Right forelimb (tissue), 1 donor: ENCODE measurements at places on chromosomes 5 and 9.

GRCh38 chr5:54296386-54296785 lies 14.0 kb downstream of the ARL15 start:
- no peak for DNase-seq

DNA sequence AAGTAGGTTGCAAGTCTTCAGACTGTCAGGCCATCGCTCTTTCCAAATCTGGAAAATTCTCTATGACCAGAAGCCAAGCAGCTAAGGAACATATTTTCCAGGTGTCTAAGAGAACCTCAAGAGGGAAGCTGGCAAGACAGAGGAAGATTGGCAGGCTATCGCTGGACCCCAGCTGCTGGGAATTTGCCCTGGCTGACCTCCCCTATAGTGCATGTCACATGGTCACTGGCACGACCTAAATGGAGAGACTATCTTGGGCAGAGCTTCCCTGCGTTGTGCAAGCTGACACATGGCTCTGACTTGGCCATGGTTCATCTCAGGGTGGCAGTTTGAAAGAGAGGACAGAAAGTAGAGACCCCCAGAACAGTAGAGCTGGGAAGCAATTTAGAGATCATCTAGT lies 104.9 kb upstream of the ZNF618 start:
- no peak for DNase-seq

DNA sequence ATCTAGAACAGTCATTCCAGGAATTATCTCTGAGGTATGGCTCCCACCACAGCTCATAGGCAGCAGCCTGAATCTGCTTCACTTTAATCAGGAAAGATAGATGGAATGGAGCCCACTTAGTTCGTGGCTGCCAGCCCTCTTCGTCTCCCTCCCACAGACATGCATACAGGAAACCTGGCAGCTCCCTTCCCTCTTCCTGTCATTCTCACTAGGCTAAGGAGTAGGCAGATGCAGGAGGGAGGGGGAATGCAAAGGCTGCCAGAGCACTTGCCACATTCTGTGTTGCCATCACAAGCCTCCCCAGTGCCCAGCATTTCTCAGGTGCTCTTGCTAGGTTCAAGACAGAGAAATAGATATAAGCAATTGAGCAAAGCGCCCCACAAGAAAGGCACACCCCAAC lies 378.9 kb downstream of the ELAVL2 start:
- peak; percentile 43 for DNase-seq

DNA sequence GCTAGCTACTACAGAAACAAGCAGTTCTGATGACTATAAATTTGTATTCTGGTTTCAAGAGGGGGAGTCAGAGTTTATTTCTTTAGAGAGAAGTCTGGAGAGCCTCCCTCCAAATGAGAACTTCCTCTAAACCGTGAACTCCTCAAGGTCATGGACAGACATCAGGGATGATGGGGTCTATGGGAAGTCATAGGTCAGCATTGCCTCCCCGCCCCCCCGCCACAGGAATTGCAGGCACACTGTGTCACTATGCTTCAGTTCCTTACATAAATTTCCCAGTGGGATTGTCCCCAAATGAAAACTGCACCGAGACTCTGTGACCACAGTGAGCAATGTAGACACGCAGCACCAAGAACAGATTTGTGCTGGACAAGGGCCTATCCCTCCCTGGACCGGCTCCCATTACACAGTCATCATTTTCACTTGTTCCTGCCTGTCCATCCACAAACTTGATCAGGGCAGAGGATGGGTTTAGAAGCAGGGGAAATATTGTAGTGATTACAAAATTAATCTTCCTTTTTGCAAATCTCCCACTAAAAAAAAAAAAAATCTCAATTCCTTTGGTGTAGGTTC lies 300.3 kb downstream of the EFNA5 start:
- no peak for DNase-seq

DNA sequence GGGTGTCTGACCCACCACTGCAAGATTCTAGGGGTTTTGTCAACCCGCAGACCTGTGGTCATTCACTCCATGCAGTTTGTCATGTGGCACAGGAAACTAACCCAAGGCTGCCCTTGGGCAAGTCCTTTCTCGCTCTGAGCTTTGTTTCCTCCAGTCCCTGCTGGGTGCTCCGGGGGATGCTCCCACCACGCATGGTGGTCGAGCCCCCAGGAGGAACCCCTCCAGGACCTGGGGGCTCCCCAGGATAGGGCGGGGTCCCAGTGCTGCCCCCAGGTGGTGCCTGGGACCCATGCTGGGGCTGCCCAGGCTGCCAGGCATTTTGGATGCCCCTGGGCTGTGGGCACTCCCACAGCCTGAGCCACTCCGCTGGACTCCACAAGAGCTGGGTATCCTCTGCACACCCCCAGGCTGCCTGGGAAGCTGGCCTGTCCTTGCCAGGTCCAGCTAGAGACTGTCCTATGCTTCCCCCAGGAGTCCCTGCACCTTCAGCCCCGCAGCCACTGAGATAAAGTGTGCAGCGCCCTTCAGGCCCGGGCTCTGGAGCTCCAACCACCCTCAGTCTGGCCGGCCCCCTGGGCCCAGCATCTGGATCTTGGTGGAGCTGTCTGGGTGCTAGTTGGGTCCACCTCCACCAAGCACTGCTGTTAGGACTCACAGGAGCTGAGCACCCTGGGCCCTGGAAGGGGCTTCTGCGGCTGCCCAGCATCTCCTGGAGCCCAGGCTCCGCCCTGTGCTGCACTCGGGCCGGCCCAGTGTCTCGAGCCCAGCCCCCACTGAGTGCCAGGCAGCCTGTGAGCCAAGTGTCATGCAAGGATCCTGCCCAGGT lies 104.3 kb downstream of the PHF2 start:
- DNase-seq: peak; percentile 34

- DNase-seq: no peak
Observed at GRCh38 chr5:143361438-143361837, 42.0 kb downstream of the NR3C1 start.

DNA sequence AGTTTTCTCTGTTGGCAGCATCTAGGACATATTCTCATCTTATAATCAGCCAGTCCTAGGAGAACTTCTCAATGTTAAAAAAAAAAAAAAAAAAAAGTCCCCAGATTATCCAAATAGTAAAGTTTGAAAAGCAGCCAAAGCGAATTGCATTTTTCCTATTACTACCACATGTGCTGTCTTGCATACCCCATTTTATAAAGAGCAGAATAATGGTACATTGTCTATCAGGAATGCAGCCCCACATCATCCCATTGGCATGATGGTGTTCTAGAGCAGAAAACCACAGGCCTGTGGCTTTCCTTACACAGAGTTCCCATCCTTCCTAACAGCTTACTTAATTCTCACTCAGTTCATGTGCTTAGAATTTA lies 381.6 kb downstream of the TMEM38B start:
- no peak for DNase-seq

DNA sequence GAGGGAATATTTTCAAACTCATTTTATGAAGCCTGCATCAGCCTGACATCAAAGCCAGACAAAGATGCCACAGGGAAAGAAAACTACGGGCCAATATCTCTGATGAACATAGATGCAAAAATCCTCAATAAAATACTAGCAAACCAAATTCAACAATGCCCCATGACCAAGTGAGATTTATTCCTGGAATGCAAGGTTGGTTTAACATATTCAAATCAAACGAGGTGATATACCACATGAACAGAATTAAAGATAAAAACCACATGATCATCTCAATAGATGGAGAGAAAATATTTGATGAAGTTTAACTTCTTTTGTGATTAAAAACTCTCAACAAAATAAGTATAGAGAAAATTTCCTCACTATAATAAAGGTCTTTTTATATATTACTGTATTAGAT lies 792.0 kb upstream of the ZNF608 start:
- DNase-seq: no peak

DNA sequence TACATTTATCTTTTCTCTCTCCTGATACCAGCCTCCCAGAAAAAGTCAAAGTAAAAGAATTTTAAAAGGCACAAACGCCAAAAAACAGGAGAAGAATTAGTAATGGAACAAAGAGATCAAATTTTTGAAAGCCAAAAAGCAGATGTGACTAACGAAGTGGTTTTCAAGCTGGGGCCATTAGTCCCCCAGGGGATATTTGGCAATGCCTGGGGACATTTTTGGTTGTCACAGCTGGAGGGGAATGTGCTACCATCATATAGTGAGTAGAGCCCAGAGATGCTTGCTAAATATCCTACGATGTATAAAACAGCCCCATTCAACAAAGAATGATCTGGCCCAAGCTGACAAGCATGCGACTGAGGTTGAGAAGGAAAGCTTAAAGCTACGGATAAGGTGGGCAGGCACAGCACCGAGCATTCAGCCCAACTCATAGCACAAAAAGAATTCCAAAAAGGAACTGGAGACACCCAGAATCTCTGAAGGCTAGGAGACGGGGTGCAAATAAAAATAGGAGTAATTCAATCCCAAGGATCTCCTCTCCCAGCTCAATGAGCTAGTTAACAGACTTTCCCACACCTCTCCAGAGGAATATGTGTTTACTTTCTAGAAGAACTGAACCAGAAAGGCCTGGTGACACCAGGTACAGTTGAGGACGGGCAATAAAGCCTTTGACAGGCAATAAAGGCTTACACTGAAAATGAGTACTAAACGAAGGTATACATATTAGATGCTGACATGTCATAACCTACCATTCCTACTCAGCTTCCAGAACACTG lies 269.0 kb downstream of the DENND1A start:
- DNase-seq: no peak

- no peak for DNase-seq
Observed at GRCh38 chr5:175325681-175326080, 118.3 kb downstream of the DRD1 start.

DNA sequence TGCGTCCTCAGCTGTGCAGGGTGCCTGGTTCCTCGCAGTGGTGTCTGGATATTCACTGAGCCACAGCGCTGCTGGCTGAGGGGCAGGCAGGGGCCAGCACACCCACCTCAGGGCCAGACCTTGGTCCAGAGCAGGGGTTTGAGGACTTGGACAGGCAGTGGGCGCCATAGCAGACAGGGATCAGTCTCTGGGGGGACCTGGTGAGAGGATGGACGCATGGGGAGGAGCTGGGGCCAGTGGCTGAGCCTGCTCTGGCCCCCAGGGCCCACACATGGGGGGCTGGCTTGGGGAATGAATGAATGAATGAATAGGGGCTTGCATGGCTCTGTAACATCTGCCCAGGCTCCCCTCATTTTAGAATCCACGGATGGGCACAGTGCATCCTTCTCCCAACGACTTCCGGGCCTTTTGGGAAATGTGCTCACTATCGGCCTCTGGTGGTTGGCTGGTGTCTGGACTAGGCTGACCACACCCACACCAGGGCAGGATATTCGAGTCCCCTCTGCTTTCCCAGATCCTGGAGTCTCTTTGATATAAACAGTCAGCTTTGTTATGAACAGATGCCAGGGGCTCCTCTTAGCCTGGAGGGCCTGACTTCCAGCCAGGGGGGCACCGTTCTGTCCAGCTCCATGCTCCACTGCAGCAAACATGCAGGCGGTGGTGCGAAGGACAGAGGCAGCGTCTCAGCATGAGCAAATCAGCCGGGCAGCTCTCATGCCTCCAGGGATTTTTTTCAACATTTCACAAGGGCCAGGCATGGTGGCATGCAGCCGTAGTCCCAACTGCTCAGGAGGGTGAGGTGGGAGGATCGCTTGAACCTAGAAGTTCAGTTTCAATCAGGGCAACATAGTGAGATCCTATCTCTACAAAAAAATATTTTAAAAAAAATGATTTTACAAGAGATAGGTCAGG lies 62.6 kb downstream of the NEK6 start:
- peak; percentile 75 for DNase-seq
